ENCODE measurements at places on chromosomes 2 and 18. TPM values are rescaled to one million over a fixed set of nuclear protein-coding genes. Genes with fewer than 3 reads are reported as not detected.
A peak's percentile ranks its signal among the peaks of the same experiment; 100 is the strongest.

Gene SNED1
- 8.3 TPM for total RNA-seq

Gene SRSF7
- total RNA-seq = 109 TPM

Gene SYT4
- total RNA-seq = 0.16 TPM

Gene CCDC68
- 8.3 TPM for total RNA-seq

Gene GPR155
- total RNA-seq = 33.2 TPM

Gene MRPL19
- total RNA-seq = 47.6 TPM

Gene HMSD
- not detected for total RNA-seq

Gene CROCC2
- total RNA-seq = not detected

Gene NEU4
- total RNA-seq = not detected

Gene HSBP1L1
- total RNA-seq = 14.0 TPM

Gene BOK
- total RNA-seq = 69.4 TPM

Gene GULP1
- total RNA-seq = 43.3 TPM

Gene ERFE
- 0.74 TPM for total RNA-seq

Gene GALM
- 17.1 TPM for total RNA-seq

Gene KLHL41
- total RNA-seq = 0.69 TPM

DNA sequence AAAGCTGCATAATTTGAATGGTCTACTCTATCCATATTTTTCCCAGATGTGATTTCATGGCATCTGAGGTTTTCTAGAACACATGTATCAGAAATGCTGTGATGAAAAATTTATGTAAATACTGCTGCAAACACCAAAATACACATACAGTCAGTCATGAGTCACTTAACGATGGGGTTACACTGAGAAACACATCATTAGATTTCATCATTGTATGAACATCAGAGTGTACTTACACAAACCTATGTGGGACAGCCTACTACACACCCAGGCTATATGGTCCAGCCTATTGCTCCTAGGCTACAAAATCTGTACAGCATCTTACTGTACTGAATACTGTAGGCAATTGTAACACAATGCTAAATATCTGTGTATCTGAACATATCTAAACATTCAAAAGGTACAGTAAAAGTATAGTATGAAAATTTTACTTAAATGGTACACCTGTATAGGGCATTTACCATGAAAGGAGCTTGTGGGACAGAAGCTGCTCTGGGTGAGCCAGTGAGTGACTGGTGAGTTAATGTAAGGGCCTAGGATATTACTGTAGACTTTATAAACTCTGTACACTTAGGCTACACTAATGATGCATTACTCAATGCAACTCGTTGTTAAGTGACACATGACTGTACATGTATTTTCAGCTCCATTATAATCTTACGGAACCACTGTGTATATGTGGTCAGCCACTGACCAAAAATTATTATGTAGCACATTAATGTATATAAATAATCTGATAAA is 33.5 kb downstream of the PNO1 start:
- no peak for ATAC-seq

GRCh38 chr18:75548353-75548905 is 120.9 kb upstream of the SMIM21 start:
- no peak for ATAC-seq

GRCh38 chr18:75544496-75544895 is 117.0 kb upstream of the SMIM21 start:
- ATAC-seq = no peak

DNA sequence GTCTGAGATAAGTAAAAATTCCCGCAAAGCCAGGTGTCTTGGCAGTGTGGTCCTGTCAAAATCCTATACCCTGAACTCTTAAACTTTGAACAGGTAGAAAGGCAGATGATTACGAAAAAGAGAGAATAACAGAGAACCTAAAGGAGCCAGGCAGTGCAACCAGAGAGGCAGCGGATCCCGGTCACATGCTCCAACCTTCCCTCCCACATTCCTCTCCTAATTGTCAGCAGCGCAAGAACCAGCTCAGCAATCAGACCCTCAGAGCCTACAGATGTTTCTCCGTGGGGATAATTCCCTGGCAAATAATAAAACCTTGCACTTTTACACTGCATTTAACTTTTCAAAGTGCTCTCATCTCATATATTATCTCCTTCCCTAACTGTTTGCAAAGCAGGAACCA is 124.8 kb downstream of the EPHA4 start:
- no peak for ATAC-seq

GRCh38 chr18:42230636-42231035 is 275.6 kb downstream of the PIK3C3 start:
- no peak for ATAC-seq

- no peak for ATAC-seq
Measured at GRCh38 chr18:4251206-4251605, 203.9 kb downstream of the DLGAP1 start.

DNA sequence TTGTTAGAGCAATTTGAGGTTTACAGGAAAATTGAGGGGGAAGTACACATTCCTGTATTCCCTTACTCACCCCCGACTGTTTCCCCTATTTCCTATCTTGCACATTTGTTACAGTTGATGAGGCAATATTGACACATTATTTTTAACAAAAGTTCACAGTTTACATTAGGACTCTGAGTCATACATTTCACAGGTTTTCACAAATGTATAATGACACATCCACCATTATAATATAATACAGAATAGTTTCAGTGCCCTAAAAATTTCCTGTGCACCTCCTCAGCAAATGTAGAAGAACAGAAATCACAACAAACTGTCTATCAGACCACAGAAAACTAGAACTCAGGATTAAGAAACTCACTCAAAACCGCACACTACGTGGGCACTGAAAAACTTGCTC is 160.6 kb upstream of the RMP24 start:
- no peak for ATAC-seq

GRCh38 chr2:143504397-143504796 is 375.2 kb downstream of the ARHGAP15 start:
- peak; percentile 48 for ATAC-seq

DNA sequence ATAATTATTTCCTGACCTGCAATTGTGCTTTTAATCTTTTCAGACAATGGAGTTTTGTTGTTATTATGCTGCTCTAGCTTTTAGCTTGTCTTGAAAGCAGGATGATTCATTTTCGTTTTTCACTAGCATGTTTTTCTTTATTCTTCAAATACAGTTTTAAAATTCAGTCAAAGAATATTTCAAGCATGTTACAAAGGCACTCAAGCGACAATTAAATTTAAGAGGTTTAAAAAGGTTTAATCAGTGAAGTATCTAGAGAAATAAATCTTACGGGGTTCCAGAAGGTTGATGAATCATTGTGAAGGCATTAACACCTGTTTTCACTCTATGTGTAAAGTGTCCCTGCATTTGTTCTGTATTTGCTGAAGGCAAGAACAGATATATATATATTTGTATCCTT is 390.7 kb upstream of the TMEFF2 start:
- ATAC-seq = no peak

DNA sequence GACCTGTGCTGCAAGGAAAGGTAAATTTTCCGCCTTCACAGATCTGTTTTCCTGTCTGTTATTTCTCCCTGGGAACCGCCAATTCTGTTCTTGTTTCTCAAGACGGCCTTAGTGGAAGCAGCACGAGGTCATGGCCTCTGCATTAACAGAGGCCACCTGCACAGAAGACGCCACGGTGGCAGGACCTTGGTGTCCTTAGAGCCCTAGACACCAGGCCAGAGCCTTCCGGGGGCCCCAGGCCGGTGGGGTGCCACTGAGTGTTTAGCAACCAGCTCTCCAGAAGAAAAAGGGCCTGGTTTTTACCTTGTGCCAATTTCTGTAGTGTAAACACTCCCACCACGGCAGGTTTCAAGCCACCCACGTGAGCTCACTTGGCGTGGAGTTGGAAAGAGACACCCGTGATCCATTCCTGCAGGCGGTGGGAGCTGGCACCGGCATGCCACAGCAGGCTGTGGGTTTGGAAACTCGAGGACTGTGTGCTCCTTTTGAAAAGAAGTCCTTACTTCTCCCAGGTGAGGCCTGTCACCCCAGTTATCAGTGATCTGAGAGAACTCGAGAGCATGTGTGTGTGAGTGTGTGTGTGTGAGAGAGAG is 103.9 kb upstream of the HDAC4 start:
- no peak for ATAC-seq

DNA sequence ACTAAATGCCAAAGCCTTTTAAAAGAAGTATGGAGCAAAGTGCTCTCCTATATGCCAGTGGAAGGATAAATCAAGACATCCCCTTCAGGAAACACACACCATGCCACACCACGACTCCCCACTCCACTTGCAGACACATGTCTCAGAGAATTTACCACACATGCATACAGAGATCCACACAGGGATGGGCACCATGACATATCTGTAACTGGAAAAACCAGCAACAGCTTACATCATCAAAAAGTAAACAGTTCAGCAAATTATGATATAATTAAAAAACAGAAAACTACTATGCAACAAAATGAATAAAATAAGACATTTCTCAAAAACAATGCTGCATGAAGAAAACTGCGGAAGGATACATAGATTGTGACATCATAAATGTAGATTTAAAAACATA is 29.6 kb downstream of the RBMS1 start:
- ATAC-seq = no peak

DNA sequence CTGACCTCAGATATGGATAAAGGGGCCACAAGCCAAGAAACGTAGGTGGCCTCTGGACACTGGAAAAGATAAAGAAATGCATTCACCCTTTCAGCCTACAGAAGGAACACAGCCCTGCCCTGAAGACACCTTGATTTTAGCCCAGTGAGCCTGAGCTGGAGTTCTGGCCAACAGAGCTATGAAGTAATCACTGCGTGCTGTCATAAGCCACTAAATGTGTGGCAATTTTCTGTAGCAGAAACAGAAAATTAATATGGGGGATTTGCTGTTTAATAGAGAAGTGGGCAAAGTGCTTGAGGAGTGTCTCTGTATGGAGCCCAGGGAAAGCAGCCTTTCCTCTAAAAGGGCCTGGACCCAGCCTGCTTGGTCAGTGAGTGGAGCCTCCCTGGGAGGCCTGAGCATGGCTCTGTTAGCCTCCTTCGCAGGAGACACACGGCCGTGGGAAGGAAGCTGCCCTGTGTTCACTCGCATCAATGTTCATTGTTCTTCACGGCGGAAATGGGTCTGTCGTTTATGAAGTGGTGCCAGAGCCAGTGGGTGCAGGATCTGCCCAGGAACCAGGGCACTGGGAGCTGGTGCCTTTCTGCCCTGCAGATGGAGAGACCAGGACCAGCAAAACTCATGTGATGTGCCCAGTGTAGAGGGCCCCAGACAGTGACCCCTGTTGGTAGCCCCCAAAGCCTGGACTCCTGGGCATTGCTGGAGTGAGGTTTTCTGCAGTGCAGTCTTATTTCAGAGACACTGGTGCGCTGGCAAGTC is 268.9 kb downstream of the NDUFA10 start:
- no peak for ATAC-seq

- ATAC-seq = no peak
Measured at GRCh38 chr2:133444465-133444864, 123.8 kb downstream of the NCKAP5 start.

- no peak for ATAC-seq
Measured at GRCh38 chr2:58419983-58420382, 178.9 kb upstream of the FANCL start.

DNA sequence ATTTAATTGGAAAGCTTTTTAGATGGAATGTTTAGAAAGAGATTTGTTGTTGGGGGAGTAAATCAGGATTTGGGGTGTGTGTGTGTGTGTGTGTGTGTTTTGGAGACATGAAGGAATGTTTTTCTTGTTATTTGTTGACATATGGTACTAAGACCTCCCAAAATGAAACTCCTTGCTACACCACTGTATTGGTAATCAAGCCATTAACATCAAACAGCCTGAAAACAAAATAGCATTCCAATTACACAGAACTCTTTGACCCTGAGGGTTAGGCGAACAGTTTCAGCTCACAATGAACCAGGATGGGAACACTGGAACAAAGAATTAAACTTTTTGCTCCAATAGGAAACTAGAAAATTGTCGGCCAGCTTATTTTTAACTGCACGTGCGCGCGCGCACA is 41.7 kb upstream of the DARS1 start:
- no peak for ATAC-seq

DNA sequence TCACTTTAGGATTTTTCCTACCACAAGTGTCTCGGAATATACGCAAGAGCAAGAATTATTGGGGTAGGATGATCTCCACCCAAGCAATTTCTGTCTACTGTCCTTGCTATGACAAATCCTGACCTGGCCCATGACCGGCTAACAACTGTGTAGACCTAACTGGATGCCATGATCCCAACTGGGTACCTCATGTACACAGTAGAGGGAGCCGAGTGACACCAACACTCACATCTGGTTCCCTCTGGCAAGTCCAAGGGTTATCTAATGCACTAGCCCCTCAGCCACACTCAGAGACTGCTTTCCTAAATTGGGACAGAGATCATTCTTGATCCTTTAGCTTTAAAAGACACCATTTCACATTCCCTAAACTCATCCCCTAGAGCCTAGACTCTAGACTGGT is 60.7 kb upstream of the ZNF532 start:
- ATAC-seq = no peak

- ATAC-seq = no peak
Measured at GRCh38 chr18:67633939-67634338, 117.4 kb upstream of the DSEL start.

DNA sequence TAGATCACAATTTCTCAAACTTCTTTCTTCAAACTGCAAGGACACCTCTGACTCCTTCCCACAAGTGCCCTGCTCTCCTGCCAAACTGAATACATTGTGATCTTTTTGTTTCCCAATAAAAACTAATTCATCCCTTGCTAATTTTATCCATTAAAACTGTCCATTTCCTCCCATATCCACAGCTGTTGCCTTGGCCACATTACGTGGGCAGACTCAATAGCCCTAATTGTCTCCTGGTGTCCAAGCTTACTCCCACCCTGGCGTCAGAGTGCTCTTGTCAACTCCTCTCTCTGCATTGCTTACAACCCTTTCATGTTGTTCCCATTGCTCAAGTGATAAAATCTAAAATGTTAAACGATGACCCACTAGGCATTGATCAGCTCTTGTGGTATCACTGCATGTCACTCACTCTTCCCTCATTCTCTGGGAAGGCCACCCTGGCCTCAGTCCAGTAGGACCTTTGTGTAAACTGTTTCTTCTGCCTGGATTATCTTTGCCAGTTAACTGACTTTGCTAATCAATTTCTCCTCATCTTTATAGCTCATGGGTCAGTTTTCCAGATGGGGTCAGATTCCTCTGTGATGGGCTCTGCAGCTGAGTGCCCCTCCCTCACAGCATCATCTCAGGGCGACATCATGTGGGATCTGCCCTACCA is 525.0 kb downstream of the SLC4A3 start:
- no peak for ATAC-seq

All from gastroesophageal sphincter (tissue), 4 donors.